ENCODE measurements at places on chromosomes 4 and X.

DNA sequence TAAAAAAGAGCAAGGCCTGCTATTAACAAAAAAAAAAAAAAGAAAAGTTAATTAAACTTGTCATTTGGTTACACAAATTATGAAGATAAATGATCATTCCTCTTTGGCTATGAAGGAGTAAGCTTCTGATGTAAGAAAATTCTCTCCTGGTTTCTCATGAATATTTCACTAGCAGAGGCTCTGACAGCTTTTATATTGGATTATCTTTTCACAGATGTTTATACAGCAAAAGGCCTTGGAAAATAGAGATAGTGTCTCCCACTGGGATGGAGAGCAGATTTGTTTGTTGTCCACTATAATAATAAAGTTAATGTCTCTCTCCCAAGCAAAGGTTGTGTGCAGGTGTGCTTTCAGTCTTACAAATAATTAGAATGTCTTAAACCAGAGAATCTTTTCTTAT, 40.7 kb upstream of the PDGFC start:
- no peak for DNase-seq

- DNase-seq, result no peak
Observed at GRCh38 chr4:140243278-140243753, 89.3 kb upstream of the MAML3 start.

- DNase-seq, result no peak
Observed at GRCh38 chr4:10743357-10743756, 58.8 kb upstream of the CLNK start.

GRCh38 chr4:102598762-102599374, 97.7 kb downstream of the NFKB1 start:
- no peak for DNase-seq

- DNase-seq, result no peak
Observed at GRCh38 chr4:115852767-115853091, 739.3 kb upstream of the NDST4 start.

DNA sequence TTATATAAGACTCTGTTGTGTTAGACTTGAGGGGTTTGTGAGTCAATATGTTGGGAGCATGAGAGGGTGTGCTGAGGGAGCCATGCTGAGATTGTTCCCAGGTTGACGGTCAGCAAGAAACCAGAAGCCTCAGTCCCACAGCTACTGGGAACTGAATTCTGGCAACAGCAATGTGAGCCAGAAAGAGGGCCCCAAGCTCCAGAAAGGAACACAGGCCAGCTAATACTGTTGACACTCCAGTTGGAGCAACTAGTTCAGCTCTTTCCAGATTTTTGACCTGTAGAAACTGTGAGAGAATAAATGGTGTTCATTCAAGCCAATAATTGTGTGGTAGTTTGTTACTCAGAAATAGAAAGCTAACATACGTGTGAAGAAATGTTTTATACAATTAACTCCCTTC, 17.1 kb downstream of the ADH1A start:
- DNase-seq, result no peak

GRCh38 chr4:7116705-7117104, 48.8 kb upstream of the GRPEL1 start:
- DNase-seq, result no peak

DNA sequence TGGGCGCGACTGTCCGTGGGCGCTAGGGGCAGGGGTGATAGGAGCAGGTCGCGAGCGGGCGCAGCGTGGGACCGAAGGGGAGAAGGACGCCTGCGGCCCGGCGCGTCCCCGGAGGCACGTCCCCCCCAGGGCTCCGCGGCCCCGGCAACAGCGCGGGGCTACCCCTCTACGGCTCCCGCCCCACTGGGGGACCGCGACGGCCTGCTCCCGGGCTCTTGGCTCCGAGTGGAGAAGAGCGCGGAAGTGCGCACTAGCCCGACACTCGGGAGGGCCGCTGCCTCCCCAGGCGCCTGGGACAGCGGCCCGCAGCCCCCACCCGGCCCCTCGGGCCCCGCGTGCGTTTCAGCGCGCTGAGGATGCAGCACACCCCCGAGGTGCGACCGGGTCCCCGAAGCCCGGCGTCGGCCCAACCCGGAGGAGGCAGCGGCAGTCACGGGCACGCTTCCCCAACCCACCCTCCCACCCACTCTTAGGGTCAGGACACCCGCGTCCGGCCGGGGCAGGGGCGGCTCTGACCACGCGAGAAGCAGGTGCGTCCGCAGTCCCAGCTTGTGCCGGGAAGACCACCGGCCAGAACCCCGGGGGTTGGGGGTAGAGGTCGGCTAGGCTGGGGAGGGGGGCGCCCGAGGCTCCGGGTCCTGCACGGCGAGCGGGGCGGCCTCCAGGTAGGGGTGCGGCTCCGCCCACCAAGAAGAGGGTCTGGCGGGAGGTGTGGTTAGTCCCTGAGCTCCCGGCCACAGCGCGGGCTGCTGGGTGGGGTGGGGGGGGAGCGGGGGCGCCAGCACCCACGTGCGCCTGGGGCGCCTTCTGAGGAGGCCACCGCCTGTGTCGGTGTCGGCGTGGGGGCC, 18.5 kb upstream of the NAT8L start:
- DNase-seq, result no peak

DNA sequence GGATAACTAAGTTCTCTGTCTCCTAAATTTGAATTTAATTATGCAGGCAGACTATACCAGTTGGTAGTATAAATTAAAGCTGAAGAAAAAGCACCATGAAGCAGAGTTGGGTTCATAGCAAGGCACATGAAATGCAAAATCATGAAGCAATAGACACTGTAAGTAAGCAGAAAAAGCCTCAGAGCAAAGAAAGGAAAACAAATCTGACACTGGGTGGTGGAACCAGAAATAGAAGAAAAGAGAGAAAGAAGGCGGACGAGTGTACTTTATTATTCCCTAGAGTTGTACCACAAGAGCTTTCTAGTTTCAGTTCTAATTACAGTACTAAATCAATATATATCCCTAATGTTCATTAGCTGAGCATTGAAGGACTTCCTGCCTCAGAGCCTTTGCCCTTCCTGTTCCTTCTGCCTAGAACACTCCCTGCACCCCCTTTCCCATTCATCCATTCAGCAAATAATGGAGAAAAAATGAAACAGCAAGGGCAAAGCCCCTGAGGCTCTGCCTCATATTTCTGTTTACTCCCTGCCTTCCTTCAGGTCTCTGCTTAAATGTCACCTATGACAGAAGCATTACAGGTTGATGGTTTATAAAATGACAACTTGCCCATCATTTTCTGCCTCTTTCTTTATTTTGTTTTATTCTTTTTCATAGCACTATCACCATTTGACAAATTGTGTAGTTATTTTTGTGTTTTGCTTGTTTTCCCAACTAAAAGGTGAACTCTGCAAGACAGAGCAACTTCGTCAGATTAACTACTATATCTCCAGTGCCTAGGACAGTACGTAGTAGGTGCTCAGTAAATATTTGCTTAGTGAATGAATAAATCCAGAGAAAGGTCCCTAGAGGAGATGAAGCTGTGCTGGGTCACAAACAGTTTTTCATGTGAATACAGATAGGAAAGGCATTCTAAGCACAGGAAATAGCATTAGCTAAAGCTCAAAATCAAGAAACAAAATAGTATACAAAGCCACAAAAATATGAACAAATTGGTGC, 154.0 kb upstream of the RASGEF1B start:
- DNase-seq, result no peak

- DNase-seq, result no peak
Observed at GRCh38 chr4:176425035-176425434, 105.3 kb downstream of the SPCS3 start.

GRCh38 chr4:40471923-40472322, 136.8 kb downstream of the CHRNA9 start:
- DNase-seq, result no peak

DNA sequence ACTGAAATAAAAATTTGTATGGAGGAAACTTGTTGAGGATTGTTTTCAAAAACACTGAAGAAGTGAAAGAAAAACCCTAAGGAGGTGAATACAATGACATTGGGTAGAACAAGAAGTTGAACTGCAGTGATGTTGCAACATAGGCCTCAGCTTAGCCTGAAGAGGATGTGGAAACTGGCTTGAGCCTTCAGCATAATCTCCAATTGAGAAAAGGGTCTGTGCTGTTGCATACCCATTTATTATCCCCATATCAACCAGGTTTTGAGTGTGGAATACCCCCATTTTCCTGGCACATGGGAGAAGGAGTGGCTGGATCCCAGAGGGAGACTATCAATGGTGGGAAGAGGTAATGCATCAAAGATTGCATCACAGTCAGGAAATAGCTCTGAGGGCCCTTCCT, 695.0 kb upstream of the HS3ST1 start:
- no peak for DNase-seq

- DNase-seq, result no peak
Observed at GRCh38 chr4:48699475-48699874, 80.6 kb downstream of the FRYL start.

DNA sequence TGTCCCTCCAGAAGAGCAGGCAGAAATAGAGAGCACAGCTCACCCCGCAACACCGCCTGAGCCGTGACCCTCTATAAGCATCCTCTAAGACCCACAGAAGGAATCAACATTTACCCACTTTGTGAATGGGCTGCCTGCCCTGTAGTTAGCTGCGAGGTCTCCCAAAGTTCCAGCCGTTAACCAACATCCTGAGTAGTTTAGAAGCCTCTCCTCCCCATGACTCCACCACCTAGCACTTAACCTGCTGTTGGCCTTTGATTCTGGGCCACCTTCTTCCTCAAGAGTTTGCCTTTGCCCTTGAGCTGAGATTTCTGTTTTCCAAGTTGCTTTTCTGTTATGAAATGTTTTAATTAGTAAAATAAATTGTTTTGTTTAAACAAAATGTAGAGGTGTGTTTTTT, 75.8 kb downstream of the NUDT10 start:
- DNase-seq, result no peak

DNA sequence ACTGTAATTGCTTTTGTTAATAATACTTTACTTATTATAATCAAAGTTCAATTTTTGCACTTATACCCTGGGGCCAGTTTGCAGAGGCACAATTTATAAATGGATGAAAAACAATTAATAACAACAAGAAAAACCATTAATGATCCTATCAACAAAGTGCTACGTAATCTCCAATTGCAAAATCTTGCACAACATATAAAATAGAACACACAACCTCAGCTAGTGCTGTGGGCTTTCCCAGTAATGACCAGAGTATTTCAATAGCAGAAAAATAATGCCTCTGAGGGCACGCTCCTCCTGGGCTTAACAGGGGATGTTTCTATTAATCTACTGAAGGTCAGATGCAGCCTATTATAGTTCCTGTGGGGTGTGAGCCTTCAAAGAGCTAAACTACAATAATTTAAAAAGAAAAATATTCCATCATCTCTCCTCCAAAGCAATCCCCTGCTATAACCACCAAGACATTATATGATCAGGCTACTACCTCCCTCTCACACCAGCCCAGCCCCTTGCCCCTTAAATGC, 508.5 kb upstream of the SLIT2 start:
- DNase-seq, result no peak

GRCh38 chrX:14051416-14051815, 21.7 kb upstream of the GEMIN8 start:
- DNase-seq, result no peak

- DNase-seq, result no peak
Observed at GRCh38 chr4:967113-968104, 6.0 kb downstream of the DGKQ start.

- DNase-seq, result no peak
Observed at GRCh38 chr4:183409934-183410333, 34.5 kb upstream of the CDKN2AIP start.

GRCh38 chr4:108991551-108992328, 228.9 kb upstream of the ETNPPL start:
- no peak for DNase-seq

DNA sequence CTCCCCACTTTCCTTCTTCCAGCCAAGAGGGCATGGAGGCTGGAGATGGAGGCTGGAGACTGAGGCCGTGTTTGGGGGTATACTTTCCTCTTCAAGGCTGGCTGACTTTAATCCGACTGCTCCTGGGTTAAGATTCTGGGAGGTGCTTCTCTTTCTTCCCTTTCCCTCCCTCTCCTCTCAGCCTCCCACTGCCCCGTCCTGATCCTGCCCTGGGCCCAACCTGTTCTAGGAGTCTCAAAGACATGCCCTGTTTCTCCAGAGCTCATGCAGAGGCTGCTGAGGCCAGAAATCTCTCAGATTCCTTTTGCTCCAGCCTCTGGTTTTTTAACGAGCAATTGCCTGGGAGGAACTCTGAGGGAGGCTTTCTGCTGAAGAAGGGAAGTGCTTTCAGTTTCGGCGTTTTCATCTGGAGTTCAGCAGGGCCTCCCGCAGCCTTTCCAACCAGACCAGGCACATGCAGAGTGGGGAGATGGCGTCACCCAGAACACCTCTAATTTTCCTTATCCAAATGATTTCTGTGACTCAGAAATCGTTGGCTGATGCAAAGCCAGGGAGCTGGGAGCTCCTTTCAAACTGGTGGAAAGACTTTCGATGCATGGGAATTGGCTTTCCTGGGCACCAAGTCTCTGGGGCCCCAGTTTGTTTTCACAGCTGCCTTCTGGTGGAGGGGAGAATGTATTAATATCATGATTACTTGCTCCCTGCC, 34.5 kb upstream of the FAM9C start:
- DNase-seq, result no peak

DNA sequence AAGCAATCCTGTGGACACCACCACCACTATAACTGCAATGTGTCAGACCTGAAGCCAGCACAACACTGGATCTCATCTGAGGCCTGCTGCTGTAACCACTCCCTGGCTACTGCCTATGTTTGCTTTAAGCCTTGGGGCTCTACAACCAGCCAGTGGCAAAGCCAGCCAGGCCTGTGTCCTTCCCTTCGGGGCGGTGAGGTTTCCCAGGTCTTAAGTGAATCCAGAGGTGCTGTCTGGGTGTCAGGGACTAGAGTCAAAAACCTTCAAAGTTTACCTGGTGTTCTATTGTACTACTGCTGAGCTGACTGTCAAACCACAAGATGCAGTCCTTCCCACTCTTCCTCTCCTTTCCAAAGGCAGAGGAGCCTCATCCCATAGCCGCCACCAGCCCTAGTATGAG, 750.5 kb downstream of the FAM133A start:
- DNase-seq, result no peak

- DNase-seq, result no peak
Observed at GRCh38 chr4:167838686-167839085, 253.7 kb upstream of the ANXA10 start.

DNA sequence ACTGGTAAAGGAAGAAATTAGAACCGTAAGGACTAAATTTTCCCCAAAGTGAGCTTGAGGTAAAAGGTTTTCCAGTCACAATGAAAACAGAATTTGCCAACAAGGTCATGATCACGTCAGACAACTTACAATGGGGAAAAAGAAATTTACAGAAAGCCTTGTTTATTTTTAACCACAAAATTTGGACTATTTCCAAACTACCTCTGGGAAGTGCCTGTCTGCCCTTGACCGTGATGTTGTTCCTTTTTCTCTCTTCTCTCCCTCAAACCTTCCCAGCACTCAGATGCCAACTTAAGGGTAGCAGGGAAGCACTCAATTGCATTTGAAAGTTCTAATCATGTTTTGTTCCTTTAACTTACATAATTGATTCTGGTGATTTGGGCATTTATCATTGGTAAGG, 32.5 kb downstream of the MEPE start:
- no peak for DNase-seq

DNA sequence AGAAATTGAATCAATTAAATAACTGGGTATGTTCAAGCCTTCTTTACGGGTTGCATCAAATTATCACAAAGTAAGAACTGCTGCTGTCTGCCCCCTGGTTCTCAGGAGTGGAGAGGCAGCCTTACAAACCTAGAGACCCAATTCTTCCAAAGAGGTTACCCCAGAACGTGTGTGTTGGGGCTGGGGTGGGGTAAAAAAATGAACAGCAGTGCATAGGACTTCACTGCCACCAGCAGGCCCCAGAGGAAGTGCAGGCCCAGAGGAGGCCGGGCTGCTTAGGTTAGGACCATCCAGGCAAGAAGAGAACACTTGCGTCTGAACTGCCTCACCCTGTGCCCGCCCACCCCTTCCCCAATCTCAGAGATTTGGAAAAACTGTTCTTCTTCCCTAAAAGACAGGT, 1.5 kb upstream of the NWD2 start:
- DNase-seq, result no peak

- DNase-seq, result no peak
Observed at GRCh38 chr4:88134111-88134510, 24.3 kb downstream of the ABCG2 start.

Measured in activated CD4-positive, alpha-beta T cell treated with anti-CD3 and anti-CD28 coated beads for 24 hours (primary cell).